ENCODE measurements at places on chromosomes 11 and 22.
A peak's percentile ranks its signal among the peaks of the same experiment; 100 is the strongest.

DNA sequence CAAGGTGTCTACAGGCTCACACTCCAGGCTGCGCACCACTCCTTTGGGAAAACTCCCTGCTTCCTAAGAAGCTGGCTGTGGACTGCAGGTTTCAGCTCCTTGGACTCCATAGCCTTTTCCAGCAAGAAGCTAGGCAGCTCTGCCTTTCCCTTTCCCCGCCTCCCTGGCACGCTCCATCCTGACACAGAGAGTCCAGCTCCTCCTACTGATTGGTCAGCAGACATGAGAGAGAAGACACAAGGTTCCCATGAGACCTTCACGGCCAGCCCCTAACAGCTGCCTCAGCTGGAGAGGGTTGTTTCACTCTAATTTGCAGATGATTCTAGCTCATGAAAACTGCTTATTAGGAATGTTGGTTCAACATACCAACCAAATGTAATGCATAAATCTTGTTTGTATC lies 27.6 kb downstream of the TENM4 start:
- peak; percentile 13 for DNase-seq

DNA sequence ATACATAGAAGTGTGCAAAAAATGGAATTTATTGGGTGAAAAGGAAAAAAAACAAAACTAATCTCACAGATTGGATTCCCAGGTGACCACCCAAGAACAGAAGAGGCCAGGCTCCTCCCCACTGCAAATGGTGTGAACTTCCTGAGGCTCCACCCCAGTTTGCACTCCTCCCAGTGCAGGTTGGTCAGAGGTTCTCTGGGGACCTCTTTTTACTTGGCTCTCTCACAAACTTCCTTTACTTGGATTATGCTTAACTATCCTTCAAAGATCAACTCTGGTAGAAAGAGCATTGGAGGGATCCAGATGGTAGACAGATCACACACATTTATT lies 138.9 kb upstream of the CCDC90B start:
- no peak for DNase-seq

DNA sequence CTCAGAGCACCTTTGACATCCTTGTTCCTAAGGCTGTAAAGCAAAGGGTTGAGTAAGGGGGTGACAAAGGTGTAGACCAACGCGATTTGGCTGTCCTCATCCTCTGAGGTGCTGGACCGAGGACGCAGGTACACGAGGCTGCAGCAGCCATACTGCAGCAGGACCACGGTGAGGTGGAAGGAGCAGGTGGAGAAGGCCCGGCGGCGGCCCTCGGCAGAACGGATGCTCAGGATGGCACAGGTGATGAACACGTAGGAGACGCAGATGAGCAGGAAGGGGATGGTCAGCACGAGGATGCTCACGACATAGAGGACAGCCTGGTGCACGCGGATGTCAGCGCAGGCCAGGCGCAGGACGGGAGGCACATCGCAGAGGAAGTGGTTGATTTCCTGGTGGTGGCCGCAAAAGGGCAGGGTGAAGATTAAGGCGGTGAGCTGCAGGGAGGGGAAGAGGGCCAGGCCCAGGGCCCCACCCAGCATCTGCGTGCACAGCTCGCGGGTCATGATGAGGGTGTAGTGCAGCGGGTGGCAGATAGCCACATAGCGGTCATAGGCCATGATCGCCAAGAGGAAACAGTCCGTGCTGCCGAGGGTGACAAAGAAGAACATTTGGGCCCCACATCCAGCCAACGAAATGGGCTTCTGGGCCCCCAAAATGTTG lies 632 bp downstream of the OR10Q1 start:
- DNase-seq, result no peak

DNA sequence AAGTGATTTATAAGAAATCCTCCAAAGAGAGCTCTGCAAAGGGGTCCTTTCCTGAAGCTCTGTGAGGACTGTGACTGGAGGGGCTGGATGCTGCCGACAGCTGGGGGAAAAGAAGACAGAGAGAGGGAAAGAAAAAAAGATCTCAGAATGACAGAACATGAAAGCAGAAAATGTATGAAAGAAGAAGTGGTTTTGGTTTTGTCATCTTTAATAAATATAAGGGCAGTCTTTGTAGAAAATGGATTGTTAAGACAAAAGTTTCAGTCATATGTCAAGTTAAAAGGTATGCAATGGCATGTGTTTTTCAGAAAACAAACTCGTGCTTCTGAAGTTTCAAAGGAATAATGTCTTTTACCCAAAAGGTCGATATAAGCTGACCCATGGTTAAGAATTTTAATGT lies 105.5 kb downstream of the CCDC83 start:
- DNase-seq, result no peak

Measured in NCI-H345 (cell line).